Right ventricle myocardium inferior (tissue), 1 donor: ENCODE measurements at places on chromosomes 5 and 9. TPM values are rescaled to one million over a fixed set of nuclear protein-coding genes. Genes with fewer than 3 reads are reported as not detected.

IL9 gene
- not detected for total RNA-seq

ANKRD31 gene
- 0.05 TPM for total RNA-seq

DIPK1B gene
- 16.4 TPM for total RNA-seq

NR6A1 gene
- total RNA-seq: 1.2 TPM

SLC34A1 gene
- total RNA-seq: not detected

PCDHA9 gene
- total RNA-seq: not detected

BAAT gene
- total RNA-seq: not detected

PTGER4 gene
- total RNA-seq: 8.5 TPM

- DNase-seq: no peak
Measured at GRCh38 chr9:126723807-126724172, 81.0 kb upstream of the ZBTB43 start.

GRCh38 chr5:91293131-91293530, 90.0 kb downstream of the ARRDC3 start:
- no peak for DNase-seq

- DNase-seq: no peak
Measured at GRCh38 chr5:8919096-8919495, 626.8 kb downstream of the SEMA5A start.

DNA sequence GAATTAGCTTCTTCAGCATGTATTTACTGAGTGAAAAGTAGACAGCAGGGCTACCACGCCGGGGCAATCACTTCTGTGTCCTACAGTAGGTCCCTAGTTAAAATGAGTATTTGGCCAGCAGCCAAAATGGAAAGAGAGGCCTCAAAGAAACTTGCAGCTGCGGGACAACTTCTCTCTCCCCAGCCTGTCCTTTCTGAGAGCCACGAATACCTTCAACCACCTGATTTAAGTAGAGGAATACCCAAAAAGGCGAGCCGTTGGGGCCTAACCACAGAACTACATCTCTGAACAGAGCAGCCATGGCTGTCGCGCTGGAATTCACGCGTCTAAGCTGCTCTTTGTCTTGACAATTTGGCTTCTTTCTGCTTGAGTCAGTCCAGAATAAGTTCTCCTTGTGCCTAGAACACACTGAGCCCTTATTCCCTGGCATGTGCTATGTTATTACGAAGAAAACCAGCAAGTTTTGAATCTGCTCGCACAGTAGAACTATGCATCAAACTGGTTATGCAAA, 43.8 kb upstream of the GOLPH3 start:
- no peak for DNase-seq

DNA sequence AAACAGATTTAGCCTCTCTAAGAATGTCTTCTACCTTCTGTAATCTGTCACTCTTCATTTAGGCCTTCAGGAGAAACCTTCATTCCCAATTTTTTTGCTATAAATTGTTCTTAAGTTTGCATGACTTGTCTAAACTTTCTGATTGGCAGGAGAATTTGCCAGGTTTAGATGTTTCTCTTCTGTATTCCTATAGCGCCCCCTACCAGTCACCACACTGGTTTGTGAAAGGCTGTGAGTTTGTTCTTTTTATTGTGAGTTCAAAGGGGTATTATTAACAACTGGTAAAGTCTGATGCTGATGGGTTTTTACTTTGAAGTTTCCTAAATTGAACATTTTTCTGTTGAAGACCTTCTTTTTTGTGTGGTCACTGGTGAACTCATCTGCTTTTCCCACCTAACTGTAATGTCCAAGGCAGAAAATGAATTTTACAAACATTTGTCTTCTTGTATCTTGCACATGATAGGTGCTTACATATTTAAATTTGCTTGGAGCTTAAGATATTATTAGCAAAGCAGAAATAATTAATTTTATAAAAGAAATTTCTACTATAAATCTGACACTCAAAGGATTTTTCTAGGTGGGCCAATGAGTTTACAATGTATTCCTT, 18.4 kb upstream of the F2RL2 start:
- DNase-seq: no peak

- no peak for DNase-seq
Measured at GRCh38 chr5:55220433-55221185, 6.5 kb downstream of the MCIDAS start.

GRCh38 chr5:10538103-10538788, 25.6 kb upstream of the ANKRD33B start:
- no peak for DNase-seq

- no peak for DNase-seq
Measured at GRCh38 chr5:181192337-181193046, 12.5 kb downstream of the TRIM7 start.

- no peak for DNase-seq
Measured at GRCh38 chr9:88747768-88748167, 212.8 kb downstream of the NXNL2 start.

DNA sequence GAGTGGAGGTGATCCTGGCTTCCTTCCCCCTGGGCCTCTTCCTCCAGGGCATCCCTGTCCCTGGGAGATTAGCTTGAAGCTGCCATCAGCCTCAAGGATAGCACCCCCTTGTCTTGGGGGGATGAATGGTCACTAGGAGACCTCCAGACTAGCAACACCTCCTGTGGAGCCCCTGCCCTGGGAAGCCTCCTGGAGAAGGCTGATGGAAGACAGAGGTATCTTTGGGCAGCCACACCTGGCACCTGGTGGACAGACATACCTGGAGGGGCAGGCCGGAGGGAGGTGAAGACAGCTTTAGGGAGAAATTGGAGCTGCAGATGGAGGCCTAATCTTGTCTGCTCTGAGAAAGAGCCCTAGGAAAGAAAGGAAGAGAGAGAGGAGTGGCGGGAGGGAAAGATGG, 9.0 kb upstream of the TTLL11 start:
- no peak for DNase-seq

DNA sequence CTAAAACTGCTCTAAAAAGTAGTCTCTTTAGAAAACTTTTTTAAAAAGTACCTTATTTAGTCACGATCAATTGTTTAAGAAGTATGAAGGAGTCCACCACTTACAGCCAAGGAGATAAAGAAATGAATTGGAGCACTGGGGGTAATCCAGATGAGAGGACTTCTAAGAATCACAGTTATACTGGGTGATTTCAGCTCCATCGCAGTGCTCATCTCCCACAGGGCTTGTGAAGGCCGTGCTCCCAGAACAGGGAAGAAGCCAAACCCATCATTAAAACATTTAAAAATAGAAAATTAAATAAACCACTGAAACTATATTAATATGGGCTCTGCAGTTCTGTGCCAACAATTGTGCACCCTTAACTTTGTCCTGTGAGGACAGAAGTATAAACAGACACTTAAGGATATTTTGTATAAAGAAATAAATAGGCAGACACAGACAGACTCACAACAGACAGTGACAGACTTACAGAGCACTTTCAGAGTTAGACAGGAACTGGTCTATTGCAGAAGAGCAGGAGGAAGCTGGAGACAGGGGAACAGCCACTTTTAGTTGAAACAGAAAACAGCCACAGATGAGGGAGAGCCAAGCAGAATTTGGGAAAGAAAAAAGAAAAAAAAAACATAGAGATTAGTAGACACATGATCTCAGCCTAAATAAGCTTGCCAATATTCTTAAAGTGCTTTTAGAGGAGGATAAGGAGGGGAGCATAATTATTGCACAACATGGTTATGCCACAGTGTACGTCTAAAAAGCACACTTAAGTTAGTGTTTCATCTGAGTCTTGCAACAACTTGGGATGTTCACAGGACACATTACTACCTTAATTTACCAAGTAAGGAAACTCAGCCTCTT, 81.8 kb downstream of the FBXO38 start:
- no peak for DNase-seq

DNA sequence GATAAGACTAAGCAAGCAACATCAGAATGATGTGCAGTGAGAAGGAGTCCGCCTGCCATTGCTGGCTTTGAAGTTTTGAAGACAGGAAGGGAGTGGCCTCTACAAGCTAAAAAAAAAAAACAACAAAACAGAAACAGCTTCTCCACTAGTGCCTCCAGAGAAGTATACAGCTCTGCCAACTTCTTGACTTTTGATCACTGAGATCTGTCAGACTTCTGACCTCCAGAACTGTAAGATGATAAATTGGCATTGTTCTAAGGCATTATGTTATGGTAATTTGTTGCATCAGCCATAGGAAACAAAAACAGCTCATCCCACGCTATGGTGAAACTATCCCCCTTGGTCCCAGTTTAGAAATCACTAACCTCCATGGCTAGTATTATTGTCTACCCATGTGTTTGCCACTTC, 131.0 kb upstream of the VCAN start:
- DNase-seq: no peak

GRCh38 chr5:158180407-158180806, 321.5 kb upstream of the CLINT1 start:
- no peak for DNase-seq

DNA sequence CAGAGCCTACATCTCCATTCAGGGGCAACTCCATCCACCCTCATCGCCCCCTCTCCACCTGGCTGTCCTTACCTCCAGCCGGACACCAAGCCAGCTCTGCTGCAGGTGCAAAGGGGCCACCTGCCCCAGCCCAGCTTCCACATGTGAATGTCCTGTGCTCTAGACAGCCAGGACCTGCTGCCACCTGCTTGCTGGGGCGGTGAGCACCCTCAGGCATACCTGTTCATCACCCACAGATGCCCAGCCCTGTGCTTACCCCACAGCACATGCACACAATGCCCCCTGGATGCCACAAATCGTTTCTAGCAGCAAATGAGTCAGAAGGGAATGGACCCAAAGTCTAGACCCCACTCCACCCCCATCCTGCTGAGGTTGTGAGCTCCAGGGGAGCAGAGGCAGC, 13.3 kb upstream of the NKD2 start:
- DNase-seq: no peak

DNA sequence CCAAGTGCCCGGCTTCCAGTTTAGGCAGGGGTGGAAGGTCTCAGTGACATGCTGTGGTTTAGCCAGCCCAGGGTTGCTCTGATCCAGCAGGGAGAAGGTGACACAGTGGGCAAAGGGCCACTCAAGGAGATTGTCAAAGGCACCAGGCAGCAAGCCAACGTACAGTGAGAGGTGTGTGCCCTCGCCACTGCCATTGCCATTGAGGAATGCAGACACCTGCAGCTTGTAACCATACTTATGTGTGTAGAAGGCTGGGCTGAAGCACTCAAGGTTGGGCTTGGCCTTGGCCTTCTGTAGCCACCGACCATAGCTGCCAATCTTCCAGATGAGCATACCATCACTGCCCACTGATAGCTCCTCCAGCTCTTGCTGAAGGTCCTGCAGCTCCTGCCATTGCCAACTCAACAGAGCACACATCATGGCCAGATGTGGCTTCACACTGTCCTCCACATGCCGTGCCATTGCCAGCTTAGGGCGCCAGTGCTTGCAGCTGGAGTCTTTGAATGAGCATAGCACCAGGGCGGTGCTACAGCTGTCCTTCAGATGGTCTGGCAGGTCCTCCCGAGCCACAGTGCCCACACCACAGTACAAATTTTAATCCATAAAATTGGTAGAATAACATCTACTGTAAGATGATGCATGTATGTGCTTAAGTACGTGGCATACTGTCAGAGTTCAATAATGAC, 59.7 kb upstream of the HMHB1 start:
- no peak for DNase-seq

GRCh38 chr5:168273056-168273980, 18.1 kb upstream of the WWC1 start:
- DNase-seq: no peak

DNA sequence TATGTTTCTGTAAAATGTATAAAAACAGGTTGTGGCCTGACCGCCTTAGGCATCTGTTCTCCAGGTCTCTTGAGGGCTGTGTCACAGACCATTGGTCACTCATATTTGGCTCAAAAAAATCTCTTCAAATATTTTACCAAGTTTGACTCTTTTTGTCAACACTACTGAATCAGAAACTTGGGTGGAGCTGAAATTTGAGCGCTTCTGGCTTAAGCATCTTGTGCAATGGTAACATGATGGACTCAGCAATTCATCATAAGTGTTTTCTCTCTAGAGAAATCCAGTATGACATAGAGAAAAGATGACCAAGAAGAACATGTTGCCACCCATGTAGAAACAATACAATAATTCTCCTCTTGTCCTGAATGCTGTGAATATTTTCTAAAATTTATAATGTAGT, 387.9 kb downstream of the MAT2B start:
- DNase-seq: no peak

- no peak for DNase-seq
Measured at GRCh38 chr5:148806520-148806931, 19.9 kb upstream of the ADRB2 start.
